ENCODE measurements at places on chromosomes 2 and 18. TPM values are rescaled to one million over a fixed set of nuclear protein-coding genes. Genes with fewer than 3 reads are reported as not detected.

- no peak for DNase-seq
Observed at GRCh38 chr18:57975805-57976204, 68.2 kb upstream of the NEDD4L start.

GRCh38 chr18:61643884-61644647 is 248.7 kb downstream of the RNF152 start:
- DNase-seq, result no peak

GRCh38 chr2:149984311-149984710 is 396.7 kb upstream of the MMADHC start:
- no peak for DNase-seq

DNA sequence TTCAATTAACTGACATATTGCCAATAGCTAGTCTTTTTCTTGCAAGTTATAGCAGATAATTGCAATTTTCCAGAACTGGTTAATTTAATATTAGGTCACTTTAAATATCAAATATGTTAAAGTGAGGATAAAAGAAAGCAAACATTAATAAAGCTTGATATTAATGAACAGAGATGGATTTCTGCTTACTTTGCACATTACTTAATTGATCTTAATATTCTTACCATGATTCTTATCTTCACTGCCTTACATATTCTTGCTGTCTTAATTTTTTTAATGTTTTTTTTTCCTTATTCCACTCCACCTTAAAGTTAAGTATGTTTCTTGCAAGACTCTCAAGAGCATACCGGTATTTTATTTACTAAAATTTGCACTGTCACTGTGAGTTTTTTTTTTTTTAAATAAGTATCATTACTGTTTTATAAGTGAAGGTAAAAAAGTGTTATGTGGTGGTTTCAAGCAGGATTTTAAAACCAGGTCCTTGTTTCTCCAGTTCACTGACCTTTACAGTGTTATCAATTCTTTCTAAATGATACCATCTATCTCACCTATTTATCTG is 33.9 kb downstream of the PPP3R1 start:
- DNase-seq, result no peak

DNA sequence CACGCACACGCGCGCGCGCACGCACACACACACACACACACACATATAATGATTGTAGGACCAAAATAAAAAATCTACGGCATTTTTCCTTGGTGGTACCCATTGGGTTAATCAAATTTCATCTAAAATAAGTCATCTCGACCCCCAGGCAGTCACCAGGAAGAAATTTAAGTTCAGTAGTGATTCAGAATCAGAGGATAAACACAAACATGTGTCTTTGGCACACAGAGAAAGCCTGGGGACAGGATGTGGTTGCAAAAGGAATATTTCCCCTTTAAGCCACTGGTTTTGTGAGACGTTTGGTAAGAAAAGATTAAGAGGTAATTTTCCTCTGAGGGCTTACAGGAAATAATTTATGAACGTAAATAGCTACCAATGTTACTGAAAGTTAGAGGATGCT is 171.6 kb upstream of the PIEZO2 start:
- DNase-seq, result no peak

Gene SP3
- 93.0 TPM for total RNA-seq

All from CD8-positive, alpha-beta memory T cell (primary cell).